NCI-H2029 (cell line): ENCODE measurements at places on chromosomes 7 and 10.
A peak's percentile ranks its signal among the peaks of the same experiment; 100 is the strongest.

GRCh38 chr7:1223196-1223981 lies 9.3 kb upstream of the UNCX start:
- no peak for DNase-seq

DNA sequence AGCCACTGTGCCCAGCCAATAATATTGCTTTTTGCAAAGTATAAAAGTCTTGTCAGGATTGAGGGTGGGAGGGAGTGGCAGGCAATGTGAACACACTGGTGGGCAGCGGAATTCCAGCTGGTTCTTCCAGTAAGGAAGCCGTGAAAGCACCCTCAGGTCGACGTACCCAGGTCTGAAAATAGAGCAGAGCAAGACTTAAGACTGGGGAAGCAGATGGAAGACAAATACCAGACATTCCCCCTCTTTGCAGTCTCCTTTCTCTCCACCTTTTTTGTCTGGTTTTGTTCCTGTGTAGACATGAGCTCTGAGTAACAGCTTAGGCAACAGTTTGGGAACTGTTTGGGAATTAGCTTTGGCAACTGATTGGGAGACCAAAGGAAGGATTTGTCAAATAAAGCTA lies 17.6 kb upstream of the CSTF2T start:
- no peak for DNase-seq

DNA sequence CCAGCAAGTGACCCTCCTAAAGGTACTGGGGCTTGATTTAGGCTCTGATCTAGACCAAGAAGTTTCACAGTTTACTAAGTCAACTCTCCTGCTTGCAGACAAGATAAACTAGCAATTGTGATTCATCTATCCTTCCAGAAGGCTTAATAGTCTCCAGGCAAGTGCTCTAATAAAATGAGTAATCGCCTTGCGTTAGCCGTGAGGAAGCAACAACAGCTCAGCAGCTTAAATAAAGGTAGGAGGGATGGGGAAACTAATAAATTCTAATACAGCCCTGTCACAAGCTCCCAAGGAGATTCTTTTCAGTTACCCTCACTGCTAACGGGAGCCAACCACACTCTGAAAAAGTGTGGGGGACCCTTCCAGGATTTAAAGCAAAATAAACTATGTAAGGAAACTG lies 48.4 kb downstream of the FRMD4A start:
- DNase-seq, result no peak

GRCh38 chr10:13894412-13895093 lies 307.8 kb downstream of the PRPF18 start:
- no peak for DNase-seq

DNA sequence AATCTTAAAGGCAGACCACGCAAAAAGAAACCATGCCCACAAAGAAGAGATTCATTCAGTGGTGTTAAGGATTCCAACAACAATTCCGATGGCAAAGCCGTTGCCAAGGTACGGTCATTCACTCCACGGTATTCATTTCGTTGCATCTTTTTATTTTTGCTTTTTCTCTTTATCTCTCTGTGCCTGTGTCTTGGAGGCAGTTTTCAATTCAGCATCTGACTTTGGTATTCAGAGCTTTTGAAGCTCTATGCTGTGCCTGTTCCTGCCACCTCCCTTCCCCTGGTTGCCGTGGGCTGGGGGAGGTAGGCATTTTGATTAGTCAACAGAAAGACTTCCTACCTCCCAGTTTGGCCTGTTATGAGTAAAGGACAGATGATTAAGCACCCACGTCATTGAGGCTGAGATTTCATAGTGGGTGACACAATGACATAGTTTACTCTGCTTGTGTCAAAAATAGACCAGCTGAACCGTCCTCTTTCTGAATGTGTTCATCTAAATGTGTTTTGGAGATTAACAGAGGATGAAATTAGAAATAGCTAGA lies 149.5 kb downstream of the ARID5B start:
- DNase-seq, result no peak

DNA sequence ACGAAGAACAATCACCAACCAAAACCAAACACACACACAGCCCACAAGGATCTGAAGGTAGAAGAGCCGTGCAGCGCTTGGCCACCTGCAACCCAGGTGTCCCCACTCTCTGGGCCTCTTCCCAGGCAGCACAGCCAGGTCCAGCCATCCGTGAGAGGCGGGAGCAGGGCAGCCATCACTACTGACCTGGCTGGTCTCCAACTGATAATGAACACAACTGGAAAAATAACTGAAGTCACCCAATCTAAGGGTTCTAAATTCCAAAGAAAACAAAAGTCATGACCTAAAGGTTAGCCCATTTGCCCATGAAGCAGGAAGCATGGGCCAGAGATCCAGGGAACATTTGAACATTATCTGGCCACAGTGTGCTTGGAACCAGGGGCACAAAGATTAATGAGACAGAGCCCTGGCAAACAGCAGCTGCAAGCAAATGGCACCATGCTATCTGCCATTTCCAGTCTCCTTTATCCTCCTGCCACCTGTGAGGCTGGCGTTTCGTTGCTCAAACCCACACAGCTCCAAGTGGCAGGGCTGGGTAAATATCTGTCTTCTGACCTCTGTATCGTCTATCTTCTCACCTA lies 207.9 kb downstream of the TNS3 start:
- DNase-seq, result peak; percentile 62

DNA sequence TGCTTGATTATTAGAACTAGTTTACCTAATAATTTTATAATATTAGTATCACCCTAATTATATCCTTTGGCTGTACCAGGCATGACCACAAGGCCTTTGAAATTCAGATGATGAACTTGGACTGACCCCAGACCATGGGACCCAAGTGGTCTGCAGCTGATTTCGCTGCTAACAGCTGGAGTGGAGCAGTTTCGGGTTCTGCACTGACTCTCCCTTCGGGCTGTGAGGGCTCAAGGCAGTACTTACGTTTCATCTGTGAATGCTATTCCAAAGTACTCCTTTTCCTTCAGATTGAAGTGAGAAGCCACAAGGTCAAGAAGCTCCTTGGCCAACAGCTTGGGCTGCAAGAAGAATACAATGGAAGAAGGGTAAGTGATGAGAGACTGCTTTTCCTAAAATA lies 223.8 kb downstream of the PRPF18 start:
- DNase-seq, result no peak

DNA sequence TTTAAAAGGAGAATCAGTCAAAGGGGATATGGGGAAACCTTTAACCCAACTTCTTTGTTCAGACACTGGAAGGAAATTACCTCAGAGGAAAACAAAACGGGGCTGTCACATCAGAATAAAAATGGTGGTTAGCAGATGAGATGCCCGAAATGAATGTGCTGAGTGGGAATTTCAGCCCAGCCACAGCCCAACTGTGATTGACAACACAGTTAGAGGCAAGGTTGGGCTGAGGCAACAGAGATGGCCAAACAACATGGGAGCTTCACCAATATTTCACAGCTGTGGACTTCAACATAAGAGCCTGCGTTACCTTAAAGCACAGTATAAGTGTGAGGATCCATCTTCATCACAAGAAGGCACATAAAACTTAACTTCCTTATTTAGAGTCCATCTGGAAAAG lies 133.5 kb upstream of the PTPRZ1 start:
- no peak for DNase-seq

- no peak for DNase-seq
Measured at GRCh38 chr10:131453721-131454634, 142.5 kb upstream of the TCERG1L start.

- DNase-seq, result no peak
Measured at GRCh38 chr7:36951257-36951697, 227.0 kb upstream of the AOAH start.

DNA sequence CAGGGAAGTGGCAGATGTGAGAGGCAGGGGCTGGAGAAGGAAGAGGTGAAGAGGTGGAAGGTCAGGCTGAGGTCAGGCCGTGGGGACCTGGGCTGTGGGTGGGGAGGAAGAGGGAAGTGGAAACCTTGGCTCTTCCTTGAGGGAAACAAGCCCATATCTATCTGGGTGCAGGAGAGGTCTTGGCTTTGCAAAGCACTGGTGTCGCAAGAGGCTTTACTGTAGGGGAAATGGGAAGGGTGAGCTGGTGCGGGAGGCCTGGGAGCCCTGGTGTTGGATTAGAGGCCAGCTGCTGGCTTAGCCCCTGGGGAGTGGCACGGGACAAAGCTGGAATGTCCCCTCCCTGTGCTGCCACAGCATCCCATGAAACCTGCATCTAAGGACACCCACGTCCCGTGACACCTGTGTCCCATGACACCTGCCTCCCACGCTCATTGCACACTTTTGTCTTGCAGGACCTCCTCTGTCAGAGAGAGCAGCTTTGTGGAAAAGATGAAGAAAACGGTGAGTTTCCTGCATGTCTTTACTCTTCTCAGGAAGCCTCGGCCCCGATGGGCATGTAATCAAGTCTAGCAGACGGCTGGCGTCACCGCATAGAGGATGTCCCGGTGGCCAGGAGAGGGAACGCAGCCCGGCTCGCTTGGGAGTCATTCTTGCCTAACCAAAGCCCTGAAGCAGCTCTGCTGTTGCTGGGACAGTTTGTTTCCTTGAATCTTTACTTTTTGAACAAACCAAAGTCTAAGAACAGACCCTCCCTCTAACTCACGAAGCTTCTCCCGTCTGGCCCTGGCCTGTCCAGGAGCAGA lies 22.2 kb downstream of the TMEM120A start:
- DNase-seq, result no peak

- no peak for DNase-seq
Measured at GRCh38 chr7:48742079-48742798, 182.1 kb upstream of the CDC14C start.

GRCh38 chr7:128309976-128310375 lies 33.7 kb downstream of the RBM28 start:
- no peak for DNase-seq

GRCh38 chr7:121219026-121219425 lies 109.8 kb upstream of the WNT16 start:
- DNase-seq, result no peak

DNA sequence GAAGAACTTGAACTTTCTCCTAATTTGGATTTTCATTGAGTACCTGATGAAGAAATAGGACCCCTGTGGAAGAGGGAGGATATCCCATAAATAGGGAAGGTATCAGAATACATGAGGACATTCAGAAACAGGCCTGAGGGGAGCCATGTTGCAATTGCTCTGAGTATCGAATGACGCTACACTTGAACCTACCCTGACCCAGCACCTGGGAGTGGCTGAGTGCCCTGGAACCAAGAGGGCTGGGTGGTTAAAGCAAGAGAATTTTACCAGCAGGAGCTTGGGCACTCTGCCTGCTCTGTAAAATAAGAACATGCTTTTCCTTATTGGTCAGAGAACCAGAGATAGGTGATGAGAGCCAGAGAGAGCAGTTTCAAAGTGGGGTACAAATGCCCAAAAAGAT lies 7.2 kb downstream of the NEUROD6 start:
- DNase-seq, result no peak

- no peak for DNase-seq
Measured at GRCh38 chr7:149625947-149626392, 128.4 kb upstream of the ZNF746 start.

DNA sequence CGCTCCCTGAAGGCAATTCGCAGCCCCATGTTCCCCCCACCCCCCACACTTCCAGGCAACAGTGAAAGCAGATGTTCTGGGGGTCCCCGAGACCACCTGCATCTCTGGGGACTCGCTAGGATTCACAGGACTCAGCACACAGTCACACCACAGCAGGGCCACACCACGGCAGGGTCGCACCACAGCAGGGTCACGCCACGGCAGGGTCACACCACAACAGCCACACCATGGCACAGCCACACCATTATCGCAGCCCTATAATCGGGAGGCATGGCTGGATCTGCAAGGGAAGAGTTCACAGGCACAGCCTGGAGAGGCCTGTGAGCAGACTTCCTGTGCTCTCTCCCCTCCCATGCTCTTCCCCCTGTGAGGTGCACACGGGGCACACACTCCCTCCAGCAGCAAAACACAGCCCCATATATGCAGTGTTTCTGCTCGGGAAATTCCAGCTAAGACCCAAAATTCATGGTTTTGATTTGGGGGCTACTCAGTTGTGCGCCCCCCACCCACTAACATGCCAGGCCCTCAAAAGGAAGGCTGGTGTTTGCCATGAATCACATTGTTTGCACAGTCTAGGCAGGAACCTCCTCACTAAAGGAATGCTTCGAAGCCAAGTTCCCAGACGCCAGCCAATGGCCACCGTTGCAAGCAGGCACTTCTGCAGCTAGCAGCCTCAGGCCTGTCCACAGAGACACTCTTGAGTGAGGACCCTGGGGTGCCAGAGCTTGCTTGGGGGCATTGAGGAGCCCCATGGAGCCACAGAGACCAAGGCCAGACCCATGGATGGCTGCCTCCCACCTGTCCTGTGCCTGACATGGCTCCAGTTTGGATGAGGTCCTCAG lies 7.0 kb upstream of the DPYSL4 start:
- DNase-seq, result no peak

DNA sequence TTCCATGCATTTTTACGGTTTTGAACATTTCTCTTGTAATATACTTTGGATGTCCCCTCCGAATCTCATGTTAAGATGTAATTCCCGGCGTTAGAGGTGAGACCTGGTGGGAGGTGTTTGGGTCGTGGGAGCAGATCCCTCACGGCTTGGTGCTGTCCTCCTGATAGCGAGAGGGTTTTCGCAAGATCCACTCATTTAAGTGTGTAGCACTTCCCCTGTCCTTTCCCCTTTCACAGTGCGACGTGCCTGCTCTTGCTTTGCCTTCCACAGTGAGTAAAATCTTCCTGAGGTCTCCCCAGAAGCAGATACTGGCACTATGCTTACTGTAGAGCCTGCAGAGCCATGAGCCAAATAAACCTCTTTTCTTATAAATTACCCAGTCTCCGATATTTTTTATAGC lies 6.6 kb downstream of the GPR141 start:
- no peak for DNase-seq

- peak; percentile 23 for DNase-seq
Measured at GRCh38 chr7:29287366-29287765, 92.8 kb downstream of the CHN2 start.
